ENCODE measurements at places on chromosomes 3 and 15. TPM values are rescaled to one million over a fixed set of nuclear protein-coding genes. Genes with fewer than 3 reads are reported as not detected.

- DNase-seq: no peak
Observed at GRCh38 chr15:70210076-70210475, 112.4 kb upstream of the TLE3 start.

GRCh38 chr3:186967686-186968085 lies 37.4 kb downstream of the ST6GAL1 start:
- no peak for DNase-seq

DNA sequence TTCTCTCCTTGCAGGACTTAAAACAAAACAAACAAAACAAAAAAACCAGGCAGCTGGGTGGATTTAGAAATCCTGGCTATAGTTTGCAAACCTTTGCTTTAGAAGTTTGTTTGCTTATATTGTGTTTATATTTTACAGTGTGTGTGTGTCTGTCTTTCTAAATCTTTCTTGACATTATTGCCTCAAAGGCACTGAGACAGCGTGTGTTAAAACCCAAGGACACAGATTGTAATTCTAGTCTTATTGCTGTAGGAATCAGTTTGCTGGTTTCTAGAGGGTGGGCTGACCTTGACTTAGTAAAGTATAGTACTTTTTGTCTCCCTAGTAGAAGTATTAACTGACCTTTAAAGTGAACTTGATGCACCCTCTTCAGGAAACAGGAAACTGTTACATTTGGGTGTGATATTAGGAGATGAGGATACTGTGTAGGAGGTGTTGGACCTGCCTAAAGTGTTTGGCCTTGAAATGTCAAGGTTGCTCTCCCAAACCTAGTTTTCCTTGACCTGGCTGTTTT lies 71.0 kb downstream of the TCF12 start:
- DNase-seq: no peak

GRCh38 chr3:190320594-190321362 lies 1.5 kb downstream of the CLDN1 start:
- DNase-seq: no peak

- no peak for DNase-seq
Observed at GRCh38 chr3:46953234-46954010, 23.1 kb downstream of the CCDC12 start.

DNA sequence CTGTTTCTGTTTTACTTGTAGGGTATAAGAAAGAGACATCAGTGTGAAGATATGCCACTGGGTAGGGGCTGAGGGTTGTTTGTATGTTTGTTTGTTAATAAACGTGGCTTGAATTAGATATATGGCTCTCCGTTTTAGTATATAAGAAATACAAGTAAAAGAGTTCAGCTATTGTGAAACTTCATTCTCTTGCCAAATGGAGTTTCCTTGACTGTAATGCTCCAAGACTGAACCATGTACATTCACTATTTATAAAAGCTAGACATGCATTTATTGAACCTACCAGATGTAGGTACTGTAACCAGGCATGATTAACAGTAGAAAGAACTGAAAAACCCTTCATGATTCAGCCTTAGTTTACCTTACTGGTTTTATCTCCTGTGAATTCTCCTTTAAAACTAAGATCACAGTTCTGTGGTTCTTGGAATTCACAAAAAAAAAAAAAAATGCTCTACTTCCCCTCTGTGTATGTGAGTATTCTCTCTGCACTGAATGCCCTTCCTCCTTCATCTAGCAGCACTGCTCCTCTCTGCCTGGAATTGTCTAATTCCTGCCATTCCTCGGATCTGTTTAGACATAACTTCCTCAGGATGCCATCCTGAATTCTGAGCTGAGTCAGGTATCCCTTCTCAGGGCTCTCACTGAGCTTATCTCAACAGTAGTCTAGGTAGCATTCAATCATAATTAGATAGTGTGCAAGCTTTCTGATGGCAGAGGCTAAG lies 504.4 kb downstream of the FHIT start:
- DNase-seq: no peak

- DNase-seq: no peak
Observed at GRCh38 chr3:31210068-31210645, 315.7 kb upstream of the GADL1 start.

GRCh38 chr15:94212291-94212690 lies 19.1 kb upstream of the MCTP2 start:
- DNase-seq: no peak

- DNase-seq: no peak
Observed at GRCh38 chr15:56798639-56799038, 65.3 kb upstream of the ZNF280D start.

DNA sequence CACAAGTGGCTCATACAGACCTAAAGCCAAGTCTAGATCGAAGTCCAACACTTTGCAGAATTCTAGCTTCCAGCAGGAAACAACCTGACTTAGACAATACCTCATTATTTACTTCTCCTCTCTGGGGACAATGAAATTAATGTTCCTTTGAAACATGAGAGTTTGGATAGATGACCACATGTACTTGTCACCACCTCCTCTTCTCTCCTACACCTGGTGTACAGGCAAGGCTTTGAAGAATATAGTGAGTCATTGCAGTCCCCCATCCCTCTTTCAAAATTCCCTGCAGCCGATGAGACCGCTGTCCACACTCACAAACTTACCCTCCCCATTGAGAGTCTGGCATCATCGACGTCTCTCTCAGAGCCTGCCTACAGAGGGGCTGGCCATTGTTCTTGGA lies 189.0 kb upstream of the HES1 start:
- DNase-seq: no peak

- DNase-seq: no peak
Observed at GRCh38 chr3:124451630-124452317, 278.5 kb upstream of the UMPS start.

DNA sequence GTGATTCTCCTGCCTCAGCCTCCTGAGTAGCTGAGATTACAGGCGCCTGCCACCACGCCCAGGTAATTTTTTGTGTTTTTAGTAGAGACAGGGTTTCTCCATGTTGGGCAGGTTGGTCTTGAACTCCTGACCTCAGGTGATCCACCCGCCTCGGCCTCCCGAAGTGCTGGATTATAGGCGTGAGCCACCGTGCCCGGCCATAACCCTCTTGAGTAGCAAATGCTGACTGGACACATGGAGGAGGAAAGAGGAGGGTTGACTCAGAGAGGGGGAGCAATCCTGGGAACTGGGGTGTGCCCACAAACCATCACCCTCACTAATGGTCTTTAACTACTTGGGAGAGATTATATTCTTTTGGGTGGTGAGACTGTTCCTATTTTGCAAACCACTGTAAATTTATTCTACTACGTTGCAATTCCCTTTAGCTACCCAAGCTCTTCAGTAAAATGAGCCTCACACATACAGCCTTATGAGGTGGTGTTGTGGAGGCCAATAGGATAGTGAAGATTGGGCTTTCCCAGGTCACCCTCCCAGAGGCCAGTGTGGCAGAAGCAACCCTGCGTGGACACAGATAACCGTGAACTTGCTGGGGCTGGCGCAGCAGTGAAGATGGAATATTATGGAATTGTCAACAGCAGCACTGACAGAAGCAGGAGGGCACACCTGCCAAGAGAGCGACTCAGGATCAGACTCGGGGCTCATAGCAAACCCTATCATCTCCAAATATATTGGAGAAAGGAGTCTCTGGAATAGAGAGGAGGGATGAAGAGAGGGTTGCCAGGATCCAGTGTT lies 37.4 kb downstream of the TLNRD1 start:
- DNase-seq: no peak

- DNase-seq: no peak
Observed at GRCh38 chr3:174532776-174533175, 326.4 kb upstream of the NAALADL2 start.

DNA sequence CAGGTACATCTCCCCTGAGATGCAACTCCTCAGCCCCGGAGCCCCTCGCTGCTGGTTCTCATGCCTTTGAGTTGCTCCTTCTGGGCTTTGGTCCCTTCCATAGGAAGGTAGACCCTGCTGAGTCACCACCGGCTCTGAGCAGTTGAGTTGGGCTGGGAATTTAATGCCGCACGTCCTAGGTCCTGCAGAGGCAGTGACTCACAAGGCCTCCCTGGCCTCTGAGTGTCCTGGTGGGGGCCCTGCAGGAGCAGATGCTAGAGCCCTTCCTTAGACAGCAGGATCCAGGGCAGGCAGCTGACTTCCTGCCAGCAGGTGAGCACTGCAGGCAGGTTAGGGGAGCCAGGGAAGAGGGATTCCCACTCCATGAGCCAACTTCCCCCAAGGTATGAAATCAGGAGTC lies 5.5 kb upstream of the NTRK3 start:
- DNase-seq: no peak

- no peak for DNase-seq
Observed at GRCh38 chr3:65497846-65498245, 540.9 kb downstream of the MAGI1 start.

- DNase-seq: no peak
Observed at GRCh38 chr3:58432905-58433304, 727 bp downstream of the PDHB start.

GRCh38 chr3:141440942-141441341 lies 45.9 kb upstream of the RASA2 start:
- DNase-seq: no peak

- DNase-seq: peak; percentile 40
Observed at GRCh38 chr15:31273258-31273941, 53.2 kb upstream of the KLF13 start.

DNA sequence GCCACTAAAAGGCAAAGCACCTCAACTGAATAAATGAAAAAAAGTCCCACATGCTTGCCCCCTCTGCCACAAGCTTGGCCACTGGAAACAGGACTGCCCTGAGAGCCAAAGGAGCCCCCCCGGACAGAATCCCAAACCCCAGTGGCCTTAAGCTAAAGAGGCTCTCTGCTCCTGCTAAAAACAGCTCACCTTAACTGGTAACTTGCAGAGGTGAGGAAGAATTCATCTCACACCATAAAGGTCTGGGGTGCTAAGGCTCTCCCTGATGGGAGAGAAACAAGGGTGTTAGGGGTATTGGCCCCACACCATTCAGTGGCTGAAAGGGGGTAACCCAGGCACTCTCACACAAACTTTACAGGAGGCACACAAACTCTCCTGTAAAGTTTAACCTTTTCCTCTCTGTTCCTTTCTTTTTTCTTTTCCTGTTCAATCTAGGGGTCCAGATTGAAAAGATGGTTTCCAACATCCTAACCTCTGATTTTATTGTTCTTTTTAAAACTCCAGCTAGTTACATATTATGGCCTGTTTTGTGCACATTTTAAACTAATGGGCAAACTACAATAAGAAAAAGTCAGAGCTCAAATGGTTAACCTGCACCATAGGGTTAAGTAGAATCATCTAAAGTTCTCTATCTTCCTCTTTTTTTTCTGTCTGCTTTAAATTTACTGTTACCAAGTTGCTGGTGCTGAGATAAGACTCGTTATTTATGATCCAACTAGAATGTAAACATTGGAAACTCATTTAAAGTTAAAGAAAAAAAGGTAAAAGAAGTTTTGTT lies 19.9 kb downstream of the TRANK1 start:
- peak; percentile 46 for DNase-seq

Gene MGLL
- total RNA-seq: 36.3 TPM

Gene KIF15
- 0.24 TPM for total RNA-seq

Gene CAV3
- total RNA-seq: 16.7 TPM

Gene GXYLT2
- 31.7 TPM for total RNA-seq

Gene CSTA
- total RNA-seq: 1.1 TPM

Data from right atrium auricular region (tissue), 2 donors.